ENCODE measurements at places on chromosomes 1 and 21.

- peak; percentile 76 for DNase-seq
Measured at GRCh38 chr1:116168277-116169032, 57.3 kb downstream of the MAB21L3 start.

- DNase-seq = no peak
Measured at GRCh38 chr1:29394521-29395225, 158.4 kb downstream of the PTPRU start.

DNA sequence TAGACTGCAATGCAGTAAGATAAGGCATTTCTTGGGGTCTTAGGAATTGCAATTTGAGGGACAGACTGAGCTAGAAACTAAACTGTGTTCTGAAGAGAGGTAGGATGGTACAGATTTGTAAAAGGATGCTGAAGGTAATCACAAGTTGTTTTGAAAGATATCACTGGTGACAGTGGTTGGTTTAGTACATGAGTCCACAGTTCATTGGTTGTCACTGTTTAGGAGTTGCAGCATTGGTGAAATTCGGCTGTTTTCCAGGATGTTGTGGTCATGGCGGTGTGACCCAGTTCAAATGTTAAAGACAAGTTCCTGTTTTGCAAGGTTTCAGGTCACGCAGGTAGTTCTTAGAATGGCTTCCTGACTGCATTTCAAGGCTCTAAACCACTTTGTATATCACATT is 292.8 kb upstream of the B3GALT2 start:
- peak; percentile 93 for DNase-seq

DNA sequence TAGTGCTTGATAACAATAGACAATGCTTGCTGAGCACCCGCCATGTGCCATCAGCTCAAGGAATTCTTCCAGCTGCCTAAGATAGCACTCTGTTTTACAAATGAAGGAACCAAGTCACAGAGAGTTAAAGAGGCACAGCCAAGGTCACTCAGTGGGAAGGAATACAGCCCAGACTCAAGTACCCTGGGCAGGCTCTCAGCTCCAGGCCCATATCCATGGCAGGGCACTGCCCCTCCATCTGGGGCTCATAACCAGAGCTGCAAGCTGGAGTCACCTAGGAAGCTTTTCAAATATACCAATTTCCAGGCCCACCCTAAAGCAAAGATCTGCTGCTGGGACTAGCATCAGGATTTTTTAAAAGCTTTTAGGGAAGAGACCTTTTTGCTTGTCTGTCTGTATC is 1.6 kb downstream of the CLEC20A start:
- no peak for DNase-seq

GRCh38 chr1:65963156-65963888 is 170.6 kb downstream of the PDE4B start:
- DNase-seq = no peak

- no peak for DNase-seq
Measured at GRCh38 chr1:156474966-156475365, 25.6 kb downstream of the MEF2D start.

GRCh38 chr1:32352831-32353383 is 9.4 kb downstream of the FAM229A start:
- no peak for DNase-seq

DNA sequence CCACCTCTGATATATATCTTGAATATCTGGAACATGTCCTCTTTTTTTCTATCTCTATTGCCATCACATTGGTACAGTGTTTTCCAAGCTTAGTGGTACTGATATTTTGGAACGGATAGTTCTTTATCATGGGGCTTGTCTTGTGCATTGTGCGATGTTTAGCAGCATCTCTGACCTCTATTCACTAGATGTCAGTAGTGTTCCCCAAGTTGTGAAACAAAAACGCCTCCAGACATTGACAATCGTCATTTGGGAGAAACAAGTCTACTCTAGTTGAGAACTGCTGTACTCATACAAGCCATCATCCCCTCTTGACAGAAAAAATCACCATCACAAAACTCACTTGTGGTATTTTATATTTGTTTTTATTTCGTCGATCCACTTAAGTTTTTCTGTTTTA is 79.7 kb upstream of the CHODL start:
- DNase-seq = no peak

- peak; percentile 2 for DNase-seq
Measured at GRCh38 chr1:29259802-29260441, 23.6 kb downstream of the PTPRU start.
